ENCODE measurements at places on chromosomes 16 and 17. TPM values are rescaled to one million over a fixed set of nuclear protein-coding genes. Genes with fewer than 3 reads are reported as not detected.

DYNLRB2 gene
- not detected for total RNA-seq

CHAD gene
- not detected for total RNA-seq

CDH8 gene
- total RNA-seq = 2.8 TPM

TBC1D3G gene
- total RNA-seq = not detected

ANKRD11 gene
- total RNA-seq = 38.8 TPM

SLC5A10 gene
- total RNA-seq = under 0.01 TPM

GDPD1 gene
- total RNA-seq = 1.9 TPM

SLFN13 gene
- total RNA-seq = 1.2 TPM

PIK3R6 gene
- total RNA-seq = not detected

IRX5 gene
- 2.7 TPM for total RNA-seq

TMIGD1 gene
- not detected for total RNA-seq

CLEC18A gene
- 1.2 TPM for total RNA-seq

ITGAL gene
- not detected for total RNA-seq

TBC1D3I gene
- not detected for total RNA-seq

ANKFN1 gene
- under 0.01 TPM for total RNA-seq

P3H4 gene
- 49.9 TPM for total RNA-seq

SLFN14 gene
- not detected for total RNA-seq
